Left lung (tissue), 14 donors: ENCODE measurements at places on chromosomes 12 and 14. TPM values are rescaled to one million over a fixed set of nuclear protein-coding genes. Genes with fewer than 3 reads are reported as not detected.

PIWIL1 gene
- 0.82 TPM for polyA plus RNA-seq

ORAI1 gene
- 11.6 TPM for polyA plus RNA-seq

GRCh38 chr14:21106176-21106497 lies 5.3 kb downstream of the TMEM253 start:
- no peak for DNase-seq

DNA sequence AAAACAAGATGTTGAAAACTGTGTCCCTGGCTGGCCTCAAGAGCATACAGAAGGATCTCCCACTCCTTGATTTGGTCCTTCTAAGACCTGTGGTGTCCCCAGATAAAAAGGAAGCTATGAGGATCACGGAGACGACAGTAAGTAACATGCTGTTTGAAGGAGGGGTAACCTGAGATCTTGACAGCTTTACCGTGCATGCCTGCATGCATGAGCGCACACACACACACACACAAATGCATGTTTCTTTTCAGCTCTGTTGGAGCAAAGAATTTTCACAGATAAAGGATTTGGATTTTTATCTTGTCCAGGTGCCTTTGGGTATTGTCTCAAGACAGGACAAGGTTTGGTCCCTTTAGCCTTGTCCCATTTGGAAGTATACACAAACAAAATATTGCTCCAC lies 411.6 kb upstream of the CCDC196 start:
- no peak for DNase-seq

DNA sequence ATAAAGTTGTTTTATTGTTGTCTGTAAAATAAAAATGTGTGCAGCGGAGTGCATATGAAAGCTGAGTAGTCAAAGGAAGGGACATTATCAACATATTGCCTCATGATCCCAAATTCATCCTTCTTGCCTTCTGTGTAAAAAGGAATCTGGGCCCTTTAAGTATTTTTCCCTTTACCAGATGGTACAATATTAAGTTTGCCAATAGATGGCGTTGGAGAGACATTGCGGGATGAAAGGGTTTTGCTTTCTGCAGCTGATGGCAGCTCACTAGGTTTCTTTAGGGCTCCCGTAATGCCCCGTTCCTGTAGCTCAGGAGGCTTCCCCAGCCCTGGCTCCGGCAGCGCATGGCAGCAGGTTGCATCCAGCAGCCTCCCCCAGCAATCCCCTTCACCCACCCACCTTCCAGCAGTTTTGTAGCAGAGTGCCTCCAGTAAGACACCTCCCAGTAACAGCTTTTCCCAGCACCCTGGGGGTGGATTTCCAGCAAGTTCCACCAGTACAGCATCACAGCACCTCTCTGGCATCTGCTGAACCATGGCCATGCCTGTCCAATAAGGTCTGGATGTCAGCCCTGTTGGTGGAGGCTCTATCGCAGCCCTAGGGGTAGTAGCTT lies 354.4 kb downstream of the MED13L start:
- DNase-seq: no peak
